ENCODE measurements at places on chromosomes 13 and 19. TPM values are rescaled to one million over a fixed set of nuclear protein-coding genes. Genes with fewer than 3 reads are reported as not detected.

ZSCAN5B gene
- total RNA-seq, result not detected

GRCh38 chr19:17294051-17294891 lies 9.0 kb downstream of the ABHD8 start:
- DNase-seq, result no peak

CPB2 gene
- 0.25 TPM for total RNA-seq

GRCh38 chr13:110170882-110171281 lies 136.1 kb downstream of the COL4A1 start:
- DNase-seq, result no peak

- DNase-seq, result no peak
Observed at GRCh38 chr13:113547238-113547971, 37.1 kb upstream of the TFDP1 start.

GPR42 gene
- not detected for total RNA-seq

DNA sequence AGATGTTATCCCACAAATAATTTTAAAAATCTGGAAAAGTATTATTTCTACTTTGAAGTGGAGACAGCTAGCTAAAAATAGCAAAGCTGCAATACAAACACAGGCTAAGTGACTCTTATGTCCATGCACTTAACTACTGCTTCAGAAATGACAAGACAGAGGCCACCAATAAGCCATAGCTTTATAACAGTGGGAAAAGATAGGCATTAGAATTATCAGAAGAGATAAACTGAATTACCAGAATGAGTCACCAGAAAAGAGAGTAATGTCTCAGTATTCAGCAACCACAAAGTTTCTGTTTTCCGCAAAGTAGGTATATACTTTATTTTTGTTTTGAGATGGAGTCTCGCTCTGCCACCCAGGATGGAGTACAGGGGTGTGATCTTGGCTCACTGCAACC lies 17.1 kb downstream of the CLN5 start:
- no peak for DNase-seq

C1QTNF9B gene
- total RNA-seq, result not detected

- DNase-seq, result peak; percentile 89
Observed at GRCh38 chr13:33125821-33126570, 109.8 kb downstream of the KL start.

DNA sequence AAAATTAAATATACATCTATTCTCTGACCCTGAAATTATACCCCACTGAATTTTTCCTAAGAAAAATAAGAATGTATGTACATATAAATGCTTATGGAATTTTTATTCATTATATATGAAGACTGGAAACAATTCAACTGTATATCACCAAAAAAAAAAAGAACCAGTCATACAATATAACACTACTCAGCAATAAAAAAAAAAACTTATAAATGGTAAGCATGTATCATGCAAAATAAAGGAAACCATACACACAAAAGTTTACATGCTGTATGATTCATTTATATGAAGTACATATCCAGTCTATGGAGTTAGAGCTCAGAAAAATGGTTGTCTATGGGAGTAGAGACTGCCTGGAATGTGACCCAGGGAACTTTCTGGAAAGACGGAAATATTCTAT lies 199.4 kb upstream of the MIR17HG start:
- DNase-seq, result no peak

GRCh38 chr13:35768073-35768472 lies 291.6 kb upstream of the MAB21L1 start:
- DNase-seq, result no peak

HSPB6 gene
- 4.7 TPM for total RNA-seq

- DNase-seq, result no peak
Observed at GRCh38 chr19:33175886-33176669, 18.1 kb upstream of the LRP3 start.

F7 gene
- 0.13 TPM for total RNA-seq

TRPM4 gene
- total RNA-seq, result 50.7 TPM

- no peak for DNase-seq
Observed at GRCh38 chr13:24624801-24625231, 55.4 kb upstream of the ATP12A start.

- DNase-seq, result no peak
Observed at GRCh38 chr19:18167011-18167410, 6.6 kb upstream of the IFI30 start.

MUC16 gene
- total RNA-seq, result 0.55 TPM

GRCh38 chr13:103969520-103970050 lies 903.4 kb upstream of the SLC10A2 start:
- DNase-seq, result no peak

DNA sequence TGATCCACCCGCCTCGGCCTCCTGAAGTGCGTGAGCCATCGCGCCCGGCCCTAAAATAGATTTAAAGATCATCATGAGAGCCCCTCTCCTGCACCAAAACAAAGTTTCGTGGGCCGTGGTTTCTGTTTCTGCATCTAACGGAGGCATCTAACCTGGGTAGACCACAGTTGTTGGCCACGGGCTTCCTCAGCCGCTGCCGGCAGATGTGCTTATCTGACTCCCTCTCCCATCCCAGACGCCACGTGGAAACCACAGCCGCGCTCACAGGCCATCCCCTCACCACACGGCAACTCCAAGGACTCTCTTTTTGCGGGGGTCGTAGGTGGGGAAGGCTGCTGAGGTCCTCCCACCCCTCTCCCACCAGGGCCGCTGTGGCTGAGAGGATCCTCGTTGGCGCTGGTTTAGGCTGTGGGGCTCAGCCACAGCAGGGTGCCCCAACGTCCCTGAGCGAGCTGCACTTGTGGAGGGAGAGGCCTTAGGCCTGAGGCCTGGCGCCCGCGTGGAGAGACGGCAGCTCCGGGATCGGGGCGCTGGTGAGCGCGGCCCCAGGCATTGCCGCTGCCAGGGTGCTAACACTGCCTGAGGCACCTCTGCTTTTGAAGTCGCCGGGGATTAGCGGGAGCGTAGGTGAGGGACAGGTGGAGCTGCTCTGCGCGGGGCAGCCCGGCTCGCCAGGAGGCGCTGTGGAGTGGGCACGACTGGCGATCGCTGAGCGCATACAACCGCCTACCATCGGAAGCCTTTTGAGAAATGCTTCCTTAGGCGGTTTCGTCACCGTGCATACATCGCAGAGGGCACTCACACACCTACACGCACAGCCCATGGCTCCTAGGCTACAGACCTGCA lies 8.9 kb downstream of the ZSCAN1 start:
- no peak for DNase-seq

ZNF136 gene
- total RNA-seq, result 14.5 TPM

ZNF552 gene
- 5.4 TPM for total RNA-seq

PGLYRP2 gene
- 0.80 TPM for total RNA-seq

REXO1 gene
- total RNA-seq, result 34.1 TPM

PPAN gene
- 61.3 TPM for total RNA-seq

Data from lower leg skin (tissue), 4 donors.